Right lobe of liver (tissue), 6 donors: ENCODE measurements at places on chromosomes 6 and 20. TPM values are rescaled to one million over a fixed set of nuclear protein-coding genes. Genes with fewer than 3 reads are reported as not detected.

Gene HSPA1L
- total RNA-seq = 0.55 TPM

Gene FERMT1
- total RNA-seq = 0.39 TPM

Gene CRISP3
- total RNA-seq = 0.21 TPM

GRCh38 chr20:46903256-46903655 lies 8.6 kb downstream of the EYA2 start:
- H3K27ac ChIP-seq = no peak overlapping the region
- H3K4me3 ChIP-seq = no peak overlapping the region
- no peaks in the 10 kb centered on the region for H3K4me1 ChIP-seq
- no peak for DNase-seq
- H3K36me3 ChIP-seq = no peaks in the 10 kb centered on the region
- H3K27me3 ChIP-seq = peaks cover 8% of the 10 kb centered on the region

GRCh38 chr6:39416728-39417127 lies 94.2 kb upstream of the KCNK16 start:
- no peaks in the 10 kb centered on the region for H3K27me3 ChIP-seq
- no peak for DNase-seq
- H3K36me3 ChIP-seq = no peaks in the 10 kb centered on the region
- H3K4me3 ChIP-seq = no peak overlapping the region
- H3K4me1 ChIP-seq = no peaks in the 10 kb centered on the region
